ENCODE measurements at places on chromosomes 5 and 9.

GRCh38 chr5:80082281-80082680 lies 47.1 kb downstream of the THBS4 start:
- no peak for DNase-seq

DNA sequence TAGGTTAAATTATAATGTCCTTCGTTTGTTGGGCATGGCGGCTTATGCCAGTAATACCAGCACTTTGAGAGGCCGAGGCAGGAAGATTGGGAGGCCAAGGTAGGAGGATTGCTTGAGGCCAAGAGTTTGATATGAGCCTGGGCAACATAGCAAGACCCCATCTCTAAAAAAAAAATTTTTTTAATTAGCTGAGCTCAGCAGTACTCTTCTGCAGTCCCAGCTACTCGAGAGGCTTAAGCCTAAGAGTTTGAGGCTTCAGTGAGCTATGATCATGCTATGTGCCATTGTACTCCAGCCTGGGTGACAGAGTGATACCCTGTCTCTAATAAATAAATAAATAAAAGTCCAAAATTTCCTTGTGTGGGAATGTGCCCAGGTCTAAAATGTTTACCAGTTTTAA lies 9.1 kb upstream of the MSANTD3 start:
- DNase-seq, result no peak

GRCh38 chr5:151191661-151192060 lies 32.2 kb downstream of the CCDC69 start:
- DNase-seq, result no peak

DNA sequence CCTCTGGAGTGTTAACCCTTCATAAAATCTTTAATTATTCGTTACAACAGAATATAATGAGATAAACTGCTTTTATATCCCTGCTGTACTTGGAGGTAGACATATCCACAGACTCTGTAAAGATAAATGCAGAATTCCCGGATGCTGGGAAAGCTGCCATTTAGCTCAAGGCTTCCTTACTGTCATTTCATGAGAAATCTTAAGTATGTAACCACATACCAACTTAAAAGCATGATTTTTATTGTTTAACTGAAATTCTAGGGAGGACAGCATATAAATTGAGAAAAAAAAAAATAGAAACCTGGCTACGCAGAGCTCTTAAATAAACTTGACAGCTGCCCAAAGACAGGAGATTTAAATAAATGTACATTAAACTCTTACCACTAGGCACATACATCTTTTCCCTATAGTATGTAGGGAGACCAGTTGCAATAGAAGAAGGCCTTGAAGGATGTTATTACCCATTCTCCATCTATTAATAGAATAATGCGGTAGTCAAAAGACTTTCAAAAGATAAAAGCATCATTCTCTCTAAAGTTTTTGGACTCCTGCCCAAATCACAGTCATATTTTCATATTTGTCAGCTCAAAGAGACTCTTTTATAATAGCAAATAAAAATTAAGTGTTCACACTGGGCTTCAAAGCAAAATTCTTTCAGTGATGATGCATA lies 373.8 kb downstream of the NDUFS4 start:
- no peak for DNase-seq

DNA sequence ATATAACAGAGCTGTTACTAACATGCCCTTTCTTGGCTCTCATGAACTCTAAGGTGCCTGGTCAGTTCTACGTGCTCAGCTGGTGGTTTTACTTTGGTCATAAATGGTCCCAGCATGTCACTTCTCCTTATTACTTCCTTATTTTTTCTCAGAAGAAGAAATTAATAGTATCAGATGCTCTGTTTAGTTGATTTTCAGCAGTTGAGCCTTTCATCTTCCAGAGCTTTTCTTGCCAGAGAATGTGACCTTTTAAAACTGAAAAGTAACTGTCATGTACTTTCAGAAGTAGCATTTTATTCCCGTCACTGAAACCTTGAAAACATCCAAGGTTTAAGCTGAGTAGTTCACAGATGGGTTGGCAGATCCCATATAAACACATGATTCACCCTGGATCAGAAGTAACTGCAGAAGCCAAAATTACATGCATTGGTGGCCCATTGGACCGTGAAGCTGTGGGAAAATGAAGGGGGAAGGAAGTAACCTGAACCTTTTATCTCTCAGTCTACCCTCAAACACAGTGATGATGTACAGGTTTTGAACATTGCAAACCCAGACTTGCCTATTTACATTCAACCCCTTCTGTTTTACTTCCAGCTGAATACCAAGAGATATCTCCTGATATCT lies 50.5 kb downstream of the HACD4 start:
- DNase-seq, result no peak

DNA sequence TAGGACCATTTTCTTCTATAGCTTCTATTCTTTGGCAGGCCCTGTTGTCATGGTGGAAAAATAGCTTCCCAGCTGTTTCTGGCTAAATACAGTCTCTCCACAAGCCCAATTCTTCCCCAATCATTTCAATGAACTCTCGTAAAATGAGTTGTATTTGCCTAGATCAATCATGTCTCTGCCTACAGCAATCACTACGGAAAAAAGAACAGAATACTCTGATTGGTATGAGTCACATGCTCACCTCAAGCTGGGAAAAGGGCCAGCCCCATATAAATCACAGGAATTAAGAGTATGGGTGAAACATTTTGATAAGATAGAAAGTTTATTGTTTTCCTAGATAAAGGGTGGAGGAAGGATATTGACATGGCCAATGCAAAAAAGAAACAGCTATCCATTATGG lies 711.4 kb downstream of the EFNA5 start:
- DNase-seq, result no peak

DNA sequence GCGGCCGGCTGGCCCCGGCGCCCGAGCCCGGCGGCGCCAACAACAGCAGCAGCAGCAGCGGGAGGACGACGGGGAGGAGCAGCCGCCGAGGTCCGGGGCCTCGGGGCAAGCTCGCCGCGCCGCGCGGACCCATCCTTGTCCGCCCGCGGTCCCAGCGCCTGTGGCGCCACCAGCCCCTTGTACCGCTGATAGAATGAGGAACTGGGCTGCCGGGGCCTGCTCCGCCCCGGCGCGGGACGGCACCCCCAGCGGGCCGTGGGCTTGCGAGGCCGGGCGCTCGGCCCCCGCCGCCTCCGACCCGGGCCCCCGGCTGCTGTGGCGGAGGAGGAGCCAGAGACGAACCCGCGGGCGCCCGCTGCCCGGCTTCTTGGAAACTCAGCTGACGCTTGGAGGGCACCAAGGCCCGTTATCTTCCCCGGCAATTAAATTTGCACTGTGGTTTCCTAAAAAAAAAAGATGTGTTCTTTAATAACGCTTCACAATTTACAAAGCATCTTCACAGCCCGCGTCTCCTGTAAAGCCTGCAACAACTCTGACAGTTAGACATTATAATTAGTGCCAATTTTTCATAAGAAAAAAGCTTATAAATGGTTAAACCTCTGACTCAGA lies at the start of gene ARSB:
ARSB (minus strand) TSS at position 195 of the 609 bp plus-strand sequence; CDS start at position 133, 62 bp downstream.
- no peak for DNase-seq

- no peak for DNase-seq
Measured at GRCh38 chr5:142735323-142736246, 34.6 kb upstream of the ARHGAP26 start.

- DNase-seq, result no peak
Measured at GRCh38 chr9:108913391-108913790, 20.5 kb downstream of the ELP1 start.

GRCh38 chr5:97383996-97384395 lies 200.9 kb upstream of the RIOK2 start:
- no peak for DNase-seq

- no peak for DNase-seq
Measured at GRCh38 chr5:26948921-26949320, 89.5 kb downstream of the CDH9 start.

DNA sequence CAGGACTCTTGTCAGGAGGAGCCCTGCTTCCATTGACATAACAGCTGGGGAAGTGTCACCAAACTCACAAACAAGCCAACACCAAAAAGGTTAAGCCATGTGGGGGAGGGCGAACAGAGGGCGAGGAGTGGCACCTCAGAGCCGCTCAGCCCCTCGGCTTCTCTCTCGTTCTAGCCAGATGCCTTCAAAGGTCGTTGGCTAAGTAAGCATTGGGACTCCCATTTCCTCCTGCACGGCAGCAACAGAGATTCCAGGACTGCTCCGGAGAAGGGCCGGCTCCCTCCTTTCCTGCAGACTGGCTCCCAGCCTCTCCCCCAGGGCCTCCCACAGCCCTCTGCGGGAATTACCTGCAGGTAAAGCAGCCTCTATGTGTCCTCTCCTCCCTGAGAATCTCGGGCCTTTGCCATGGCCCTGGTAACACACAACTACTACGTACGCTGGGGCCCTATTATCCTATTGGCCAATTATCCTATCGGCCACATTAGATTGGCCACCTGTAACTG lies 52.1 kb upstream of the RNU6ATAC start:
- DNase-seq, result no peak

DNA sequence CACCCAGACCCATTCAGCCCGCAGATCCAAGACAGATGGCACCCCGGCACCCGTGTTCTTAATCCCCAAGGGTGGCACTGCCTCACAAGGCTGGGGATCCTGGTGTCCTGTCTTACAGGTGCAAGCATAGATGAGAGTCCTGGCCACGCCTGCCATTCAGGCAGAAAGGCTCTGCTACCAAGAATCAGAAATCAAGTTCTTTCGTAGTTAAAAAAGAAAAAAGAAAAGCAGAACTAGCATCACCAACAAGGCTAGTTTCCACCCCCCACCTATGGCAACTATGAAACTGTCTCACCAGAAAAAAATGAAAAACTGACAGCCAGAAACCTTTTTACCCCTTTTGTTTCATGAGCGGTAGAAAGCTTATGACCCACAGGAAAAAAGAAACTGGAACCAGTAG lies 170.4 kb downstream of the SYK start:
- no peak for DNase-seq
